ENCODE measurements at places on chromosomes 11 and 22.

DNA sequence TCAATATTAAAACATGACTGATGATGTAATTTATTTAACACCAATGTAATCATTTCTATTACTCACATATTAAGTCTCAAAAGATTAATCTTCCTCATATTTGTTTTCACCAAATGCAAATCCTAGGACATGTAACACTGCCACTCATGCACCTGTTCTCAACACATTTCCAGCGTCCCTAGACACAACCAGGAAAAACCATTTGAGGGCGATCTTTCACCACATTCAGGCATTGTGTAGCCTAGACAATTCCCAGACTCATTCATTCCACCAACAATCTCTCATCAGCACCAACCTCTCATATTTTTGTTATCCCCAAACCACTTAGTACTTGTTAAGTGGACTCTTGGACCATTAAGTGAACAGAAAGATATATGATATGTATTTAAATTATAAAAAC lies 66.1 kb downstream of the SLC36A4 start:
- DNase-seq, result no peak

DNA sequence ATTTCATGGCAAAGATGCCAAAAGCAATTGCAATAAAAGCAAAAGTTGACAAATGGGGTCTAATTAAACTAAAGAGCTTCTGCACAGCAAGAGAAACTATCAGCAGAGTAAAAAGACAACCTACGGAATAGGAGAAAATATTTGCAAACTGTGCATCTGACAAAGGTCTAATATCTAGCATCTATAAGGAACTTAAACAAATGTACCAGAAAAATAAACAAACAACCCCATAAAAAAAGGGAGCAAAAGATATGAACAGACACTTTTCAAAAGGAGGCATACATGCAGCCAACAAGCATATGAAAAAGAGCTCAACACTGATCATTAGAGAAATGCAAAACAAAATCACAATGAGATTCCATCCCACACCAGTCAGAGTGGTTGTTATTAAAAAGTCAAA lies 60.3 kb downstream of the AASDHPPT start:
- no peak for DNase-seq

- no peak for DNase-seq
Observed at GRCh38 chr22:48761546-48761945, 1066.1 kb downstream of the BRD1 start.

DNA sequence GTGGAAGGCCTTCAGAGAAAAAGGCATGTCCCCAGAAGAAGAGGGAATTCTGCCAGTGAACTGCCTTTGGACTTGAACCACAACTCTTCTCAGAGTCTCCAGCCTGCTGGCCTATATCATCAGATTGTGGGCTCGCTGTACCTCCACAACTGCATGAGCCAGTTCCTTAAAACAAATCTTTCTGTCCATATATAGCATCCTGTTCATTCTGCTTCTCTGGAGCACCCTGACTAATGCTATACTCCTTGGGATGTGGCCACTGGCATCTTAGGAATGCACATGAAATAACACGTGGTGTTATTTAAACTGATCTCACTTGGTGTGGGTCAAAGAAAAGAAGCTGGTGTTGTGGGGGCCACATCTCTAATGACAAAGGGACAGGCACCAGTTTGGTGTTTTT lies 58.3 kb upstream of the VSTM5 start:
- DNase-seq, result no peak

GRCh38 chr22:23769321-23769965 lies 1.7 kb upstream of the CHCHD10 start:
- no peak for DNase-seq

DNA sequence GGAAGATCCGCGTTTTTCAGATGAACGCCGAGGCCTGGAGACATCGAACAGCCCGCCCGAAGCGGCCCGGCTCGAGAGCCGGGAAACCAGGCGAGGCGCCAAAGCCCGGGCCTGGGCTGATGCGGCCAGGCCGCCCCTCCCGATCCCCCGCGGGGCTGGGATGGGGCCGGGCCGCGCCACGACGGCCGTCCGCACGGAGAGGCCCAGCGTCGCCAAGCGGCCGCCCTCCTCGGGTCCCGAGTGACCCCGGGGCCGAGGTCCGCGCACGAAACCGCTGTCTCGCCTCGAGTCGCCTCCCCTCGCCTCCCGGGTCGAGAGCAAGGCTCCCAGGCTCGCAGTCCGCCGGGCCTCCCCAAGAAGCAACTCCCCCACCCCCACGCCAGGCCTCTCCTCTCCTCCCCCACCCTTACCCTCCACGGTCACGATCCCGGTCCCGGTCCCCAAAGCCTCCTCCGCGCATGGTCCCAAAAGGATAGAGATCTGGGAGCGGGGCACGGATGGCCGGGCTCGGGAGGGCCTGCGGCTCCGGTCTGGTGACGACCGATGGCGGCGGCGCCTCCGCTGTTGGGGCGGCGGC lies 482 bp downstream of the DDX17 start:
- peak; percentile 62 for DNase-seq

GRCh38 chr22:32100711-32101110 lies 57.6 kb downstream of the SLC5A1 start:
- DNase-seq, result no peak

DNA sequence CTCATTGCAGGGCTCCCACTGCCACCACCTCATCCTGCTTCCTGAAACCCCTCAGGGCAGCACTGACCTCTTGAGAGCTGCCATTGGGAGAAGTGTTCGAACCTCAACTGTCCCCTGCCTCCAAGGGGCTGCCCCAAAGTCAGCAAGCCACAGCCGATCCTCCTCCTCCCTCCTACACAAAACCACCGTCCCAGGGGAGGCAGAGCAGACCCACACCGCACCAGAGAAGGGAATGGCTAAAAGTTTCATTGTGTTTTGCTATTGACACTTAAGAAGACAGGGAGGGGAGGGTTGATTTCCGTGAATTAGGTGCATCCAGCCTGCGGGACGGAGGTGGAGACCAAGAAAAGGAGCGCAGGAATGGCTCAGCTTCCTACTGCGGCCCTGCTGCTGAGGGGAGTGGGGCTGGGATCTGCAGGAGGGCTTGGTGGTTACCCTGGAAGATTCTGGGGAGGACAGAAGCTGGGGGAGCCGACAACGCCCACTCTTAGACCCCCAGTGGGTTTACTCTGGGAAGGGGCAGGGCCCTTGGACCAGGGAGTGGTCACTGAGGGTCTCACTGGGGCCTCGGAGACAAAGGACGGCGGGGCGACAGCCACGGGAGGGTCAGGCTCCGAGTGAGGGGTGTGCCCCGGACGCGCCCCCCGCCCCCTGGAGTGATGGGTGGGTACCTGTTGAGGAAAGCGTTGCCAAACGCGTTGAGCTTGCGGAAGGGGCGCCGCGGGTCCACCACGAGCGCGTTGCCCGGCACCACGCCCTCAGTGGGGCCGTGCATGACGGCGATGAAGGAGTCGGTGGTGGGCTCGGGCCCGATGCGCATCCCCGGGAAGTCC lies 815 bp downstream of the EHD1 start:
- DNase-seq, result no peak

Measured in activated CD4-positive, alpha-beta T cell treated with anti-CD3 and anti-CD28 coated beads, Interleukin-2, amount 50 U/mL, for 1 hour (primary cell).